ENCODE measurements at places on chromosomes 1 and 21. TPM values are rescaled to one million over a fixed set of nuclear protein-coding genes. Genes with fewer than 3 reads are reported as not detected.

Gene CELA2A
- not detected for polyA plus RNA-seq

Gene TNFRSF9
- polyA plus RNA-seq = 0.03 TPM

Gene LAPTM5
- polyA plus RNA-seq = 0.40 TPM

Gene SIM2
- 0.03 TPM for polyA plus RNA-seq

Gene OR2T11
- polyA plus RNA-seq = not detected

Gene FAM163A
- not detected for polyA plus RNA-seq

Gene CD1E
- not detected for polyA plus RNA-seq

- no peaks in the 10 kb centered on the region for H3K36me3 ChIP-seq
- no peak overlapping the region for H3K27ac ChIP-seq
- no peaks in the 10 kb centered on the region for H3K4me1 ChIP-seq
- no peak overlapping the region for H3K4me3 ChIP-seq
- no peak for DNase-seq
- no peaks in the 10 kb centered on the region for H3K27me3 ChIP-seq
Observed at GRCh38 chr21:36245649-36246048, 74.3 kb upstream of the MORC3 start.

DNA sequence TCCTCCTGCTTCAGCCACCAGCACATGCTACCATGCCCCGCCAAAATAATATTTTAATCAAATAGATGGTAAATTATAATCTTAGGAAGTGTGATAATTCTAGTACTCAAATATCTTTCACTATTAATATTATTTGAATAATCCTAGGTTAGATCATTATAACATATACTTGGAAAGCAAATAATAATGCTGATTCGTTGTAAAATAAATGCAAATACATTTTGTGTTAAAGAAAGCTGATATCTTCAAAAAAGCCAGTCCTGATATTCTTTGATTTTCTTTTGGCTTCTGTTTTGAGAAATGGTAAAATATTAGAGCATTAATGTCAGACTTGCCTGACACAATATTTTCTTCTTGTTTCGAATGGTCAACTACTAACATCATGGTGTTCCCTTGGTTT, 116.3 kb upstream of the ADAMTS5 start:
- H3K4me3 ChIP-seq = no peak overlapping the region
- no peaks in the 10 kb centered on the region for H3K36me3 ChIP-seq
- DNase-seq = no peak
- H3K27ac ChIP-seq = no peak overlapping the region
- no peaks in the 10 kb centered on the region for H3K27me3 ChIP-seq

GRCh38 chr1:2132222-2133038, 62.1 kb downstream of the FAAP20 start:
- H3K27ac ChIP-seq = peak overlapping the region; percentile 90
- peaks cover 29% of the 10 kb centered on the region for H3K4me1 ChIP-seq
- no peaks in the 10 kb centered on the region for H3K27me3 ChIP-seq
- DNase-seq = no peak
- no peaks in the 10 kb centered on the region for H3K36me3 ChIP-seq
- H3K4me3 ChIP-seq = peak overlapping the region; percentile 33

GRCh38 chr1:203668401-203668800, 41.8 kb downstream of the ATP2B4 start:
- no peaks in the 10 kb centered on the region for H3K27me3 ChIP-seq
- DNase-seq = no peak
- no peak overlapping the region for H3K4me3 ChIP-seq

DNA sequence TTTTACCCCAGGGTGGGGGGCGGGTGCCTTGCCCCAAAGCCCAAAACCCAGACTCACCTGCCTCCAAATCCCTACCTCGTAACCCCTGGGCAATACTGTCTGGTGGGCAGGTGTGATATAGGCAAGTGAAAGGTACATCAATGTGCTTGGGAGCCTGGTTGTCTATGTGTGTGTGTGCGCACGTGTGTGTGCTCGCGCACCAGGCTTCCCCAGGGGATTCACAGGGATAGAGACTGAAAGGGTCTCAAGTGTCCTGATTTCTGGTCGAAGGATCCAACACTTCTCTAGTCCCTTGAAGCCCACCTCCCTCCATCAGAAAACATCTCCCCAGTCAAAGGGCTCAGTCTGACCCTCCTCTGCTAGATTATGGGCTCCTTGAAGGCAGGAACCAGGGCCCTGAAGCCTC, 28.9 kb upstream of the EPB41 start:
- no peaks in the 10 kb centered on the region for H3K36me3 ChIP-seq
- H3K27me3 ChIP-seq = no peaks in the 10 kb centered on the region
- DNase-seq = no peak
- no peak overlapping the region for H3K4me3 ChIP-seq

- no peaks in the 10 kb centered on the region for H3K27me3 ChIP-seq
- H3K4me3 ChIP-seq = no peak overlapping the region
- no peak for DNase-seq
Observed at GRCh38 chr1:66334318-66334717, 199.6 kb upstream of the SGIP1 start.

- no peak overlapping the region for H3K4me3 ChIP-seq
- H3K27me3 ChIP-seq = no peaks in the 10 kb centered on the region
- no peak overlapping the region for H3K27ac ChIP-seq
- H3K36me3 ChIP-seq = no peaks in the 10 kb centered on the region
- DNase-seq = no peak
- H3K4me1 ChIP-seq = peaks cover 12% of the 10 kb centered on the region
Observed at GRCh38 chr1:115560027-115560426, 81.7 kb upstream of the VANGL1 start.

DNA sequence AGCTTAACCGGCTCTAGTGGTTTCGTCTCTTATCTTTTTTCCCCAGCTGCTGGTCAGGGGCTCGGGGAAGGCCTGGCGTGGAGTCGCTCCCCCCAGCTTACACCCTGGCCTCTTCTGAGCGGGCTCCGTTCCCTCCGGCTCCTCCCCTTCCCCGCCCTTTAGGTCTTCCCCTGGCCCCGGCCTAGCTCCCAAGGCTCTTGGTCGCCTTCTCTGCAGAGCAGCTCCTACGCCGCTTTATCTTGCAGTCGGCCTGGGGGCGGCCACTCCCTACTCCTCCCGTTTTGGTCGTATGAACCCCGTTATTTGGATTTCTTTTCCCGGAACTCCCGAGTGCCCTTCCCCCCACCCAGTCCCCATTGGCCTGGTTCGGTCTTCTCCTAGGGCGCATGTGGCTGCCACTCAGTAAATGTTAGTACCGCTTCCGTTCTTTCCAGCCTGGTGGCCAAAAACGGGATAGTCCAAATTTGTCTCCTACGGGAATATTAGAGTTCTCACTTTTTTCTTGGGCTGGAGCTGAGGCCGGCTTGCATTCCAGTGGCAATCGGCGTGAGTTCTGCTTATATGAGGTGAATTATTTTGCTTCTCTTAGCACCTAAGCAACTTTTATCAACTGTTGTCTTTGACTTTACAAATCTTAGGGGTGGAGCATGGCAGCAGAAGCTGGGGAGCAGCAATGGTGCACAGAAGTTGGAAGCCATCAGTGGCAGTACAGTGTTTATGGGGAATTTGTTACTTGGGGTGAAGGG, 467 bp downstream of the THRAP3 start:
- H3K4me1 ChIP-seq = peaks cover 15% of the 10 kb centered on the region
- H3K4me3 ChIP-seq = peak overlapping the region; percentile 100
- H3K36me3 ChIP-seq = peaks cover 12% of the 10 kb centered on the region
- DNase-seq = peak; percentile 21
- H3K27me3 ChIP-seq = no peaks in the 10 kb centered on the region

DNA sequence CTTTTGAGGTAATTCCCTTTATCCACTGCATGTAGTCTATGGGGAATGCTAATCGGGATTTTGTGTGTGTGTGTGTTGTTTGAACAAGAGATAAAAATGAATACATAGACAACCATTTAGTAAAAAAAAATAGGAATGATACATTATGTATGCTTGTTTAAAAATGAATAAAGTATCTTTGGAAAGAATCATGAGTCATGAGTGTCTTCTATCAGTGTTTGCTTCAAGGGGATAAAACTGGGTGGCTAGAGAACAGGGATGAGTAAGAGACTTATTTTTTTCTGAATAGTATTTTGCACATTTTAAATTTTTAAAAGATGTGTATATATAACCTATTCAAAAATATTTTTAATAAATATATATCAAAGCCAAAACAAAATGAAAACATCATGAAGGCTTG, 839.4 kb upstream of the ADGRL4 start:
- no peaks in the 10 kb centered on the region for H3K27me3 ChIP-seq
- H3K4me3 ChIP-seq = no peak overlapping the region
- no peak for DNase-seq
- no peak overlapping the region for H3K27ac ChIP-seq
- H3K36me3 ChIP-seq = no peaks in the 10 kb centered on the region

- no peak overlapping the region for H3K27ac ChIP-seq
- H3K36me3 ChIP-seq = no peaks in the 10 kb centered on the region
- peaks cover 23% of the 10 kb centered on the region for H3K27me3 ChIP-seq
- peaks cover 11% of the 10 kb centered on the region for H3K4me1 ChIP-seq
Observed at GRCh38 chr1:109912214-109912861, 1.7 kb downstream of the CSF1 start.

GRCh38 chr21:26776310-26777021, 68.7 kb downstream of the ADAMTS1 start:
- H3K4me3 ChIP-seq = no peak overlapping the region
- no peaks in the 10 kb centered on the region for H3K27me3 ChIP-seq
- DNase-seq = no peak
- H3K27ac ChIP-seq = no peak overlapping the region

DNA sequence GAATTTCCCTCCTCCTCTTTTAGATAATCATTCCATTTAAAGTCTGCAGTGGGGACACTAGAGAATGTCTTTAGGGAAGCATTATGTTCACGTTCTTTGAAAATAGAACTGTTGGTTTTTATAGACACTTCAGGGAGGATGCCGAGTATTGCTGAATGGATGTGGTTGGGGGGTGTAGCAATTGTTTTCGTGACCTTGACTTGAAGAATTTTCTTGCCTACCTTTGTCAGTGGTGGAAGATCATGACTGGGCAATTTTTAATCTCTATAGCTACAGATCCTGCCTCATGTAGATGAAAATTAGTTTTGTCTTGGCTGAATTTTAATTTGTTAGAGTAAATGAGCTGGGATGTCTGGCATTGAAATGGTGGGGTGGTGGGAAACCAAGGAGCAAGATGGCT, 3.8 kb downstream of the SMG7 start:
- no peaks in the 10 kb centered on the region for H3K27me3 ChIP-seq
- no peak overlapping the region for H3K27ac ChIP-seq
- H3K36me3 ChIP-seq = no peaks in the 10 kb centered on the region
- DNase-seq = no peak
- H3K4me1 ChIP-seq = peaks cover 19% of the 10 kb centered on the region
- no peak overlapping the region for H3K4me3 ChIP-seq

DNA sequence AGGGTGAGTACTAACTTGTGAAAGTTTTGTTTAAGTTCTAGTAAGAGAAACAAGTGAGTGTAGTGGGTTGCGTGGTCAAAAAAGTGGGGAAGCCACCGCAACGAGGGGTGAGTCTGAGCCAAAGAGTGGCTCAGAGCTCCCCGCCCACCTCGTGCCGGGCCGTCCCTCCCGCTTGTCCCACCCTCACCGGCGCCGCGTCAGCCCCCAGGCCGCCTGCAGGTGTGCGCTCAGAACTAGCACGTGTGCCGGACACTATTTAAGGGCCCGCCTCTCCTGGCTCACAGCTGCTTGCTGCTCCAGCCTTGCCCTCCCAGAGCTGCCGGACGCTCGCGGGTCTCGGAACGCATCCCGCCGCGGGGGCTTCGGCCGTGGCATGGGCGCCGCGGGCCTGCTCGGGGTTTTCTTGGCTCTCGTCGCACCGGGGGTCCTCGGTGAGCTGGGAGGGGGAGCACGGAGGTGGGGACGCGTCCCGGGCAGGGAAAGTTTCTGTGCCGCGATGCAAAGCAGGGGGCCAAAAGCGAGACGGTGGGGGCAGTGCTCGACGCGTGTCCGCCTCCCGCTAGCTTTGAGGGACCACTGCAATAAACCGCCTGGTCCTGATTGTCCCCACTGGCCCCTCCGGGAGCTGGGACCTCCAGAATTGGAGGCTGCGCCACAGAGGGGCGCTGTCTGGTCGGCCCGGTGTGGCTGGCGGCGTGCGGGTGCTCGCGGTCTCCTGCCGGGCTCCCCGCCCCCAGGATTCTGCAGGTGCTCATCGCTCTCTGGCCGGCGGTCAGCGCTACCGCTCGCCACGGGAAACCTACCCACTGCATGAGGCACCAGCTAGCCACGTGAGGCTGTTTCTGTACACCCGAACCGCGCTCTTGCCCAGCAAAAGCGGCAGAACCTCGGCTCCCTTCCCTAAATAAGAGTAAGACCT, at the start of gene CR2:
CR2 (plus strand) TSS at position 283 of the 919 bp plus-strand sequence; CDS start at position 374, 91 bp downstream.
- no peak for DNase-seq
- no peaks in the 10 kb centered on the region for H3K36me3 ChIP-seq
- peaks cover 59% of the 10 kb centered on the region for H3K27me3 ChIP-seq
- peaks cover 4% of the 10 kb centered on the region for H3K4me1 ChIP-seq

- DNase-seq = no peak
- peaks cover 32% of the 10 kb centered on the region for H3K36me3 ChIP-seq
- H3K4me3 ChIP-seq = no peak overlapping the region
- no peak overlapping the region for H3K27ac ChIP-seq
Observed at GRCh38 chr1:8362701-8363101, 44.8 kb downstream of the SLC45A1 start.

GRCh38 chr1:30518186-30518585, 205.2 kb downstream of the MATN1 start:
- no peak overlapping the region for H3K27ac ChIP-seq
- no peak for DNase-seq
- H3K4me3 ChIP-seq = no peak overlapping the region
- peaks cover 27% of the 10 kb centered on the region for H3K4me1 ChIP-seq
- no peaks in the 10 kb centered on the region for H3K27me3 ChIP-seq

GRCh38 chr1:89794406-89794805, 26.4 kb upstream of the LRRC8D start:
- no peaks in the 10 kb centered on the region for H3K4me1 ChIP-seq
- H3K27ac ChIP-seq = no peak overlapping the region
- H3K36me3 ChIP-seq = no peaks in the 10 kb centered on the region
- no peak for DNase-seq
- H3K4me3 ChIP-seq = no peak overlapping the region

- no peak for DNase-seq
- no peak overlapping the region for H3K27ac ChIP-seq
- no peak overlapping the region for H3K4me3 ChIP-seq
- no peaks in the 10 kb centered on the region for H3K27me3 ChIP-seq
Observed at GRCh38 chr1:85991261-85991660, 165.3 kb downstream of the COL24A1 start.

- H3K27ac ChIP-seq = no peak overlapping the region
- H3K27me3 ChIP-seq = no peaks in the 10 kb centered on the region
- H3K4me1 ChIP-seq = no peaks in the 10 kb centered on the region
Observed at GRCh38 chr1:171350594-171350993, 36.6 kb downstream of the FMO4 start.

DNA sequence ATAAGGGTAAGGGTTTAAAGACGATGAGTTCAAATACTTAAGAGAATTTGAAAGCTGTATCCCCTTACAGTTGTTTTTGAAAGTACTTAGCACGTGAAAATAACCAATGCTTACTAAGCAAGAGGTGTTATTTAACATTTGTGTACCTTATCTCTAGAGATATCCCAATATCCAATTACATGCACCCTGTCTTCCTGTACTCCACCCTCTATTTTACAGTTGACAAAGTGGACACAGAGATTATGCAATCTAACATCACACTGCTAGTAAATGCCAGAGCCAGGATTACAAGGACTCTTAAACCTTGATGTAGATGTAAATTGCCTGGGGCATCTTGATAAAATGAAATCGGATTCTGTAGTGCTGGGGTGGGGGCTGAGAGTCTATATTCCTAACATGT, 72.0 kb downstream of the GDAP2 start:
- no peaks in the 10 kb centered on the region for H3K4me1 ChIP-seq
- DNase-seq = no peak
- no peaks in the 10 kb centered on the region for H3K36me3 ChIP-seq
- no peaks in the 10 kb centered on the region for H3K27me3 ChIP-seq
- H3K27ac ChIP-seq = no peak overlapping the region

GRCh38 chr1:64539289-64539688, 69.4 kb downstream of the CACHD1 start:
- no peak overlapping the region for H3K27ac ChIP-seq
- H3K4me1 ChIP-seq = no peaks in the 10 kb centered on the region
- DNase-seq = no peak
- no peaks in the 10 kb centered on the region for H3K36me3 ChIP-seq
